ENCODE measurements at places on chromosomes 5 and 9. TPM values are rescaled to one million over a fixed set of nuclear protein-coding genes. Genes with fewer than 3 reads are reported as not detected.

SHROOM1 gene
- total RNA-seq, result 5.0 TPM

NKD2 gene
- 0.48 TPM for total RNA-seq

PDE4D gene
- total RNA-seq, result 14.2 TPM

PCDHGA8 gene
- total RNA-seq, result 1.2 TPM

INSL6 gene
- total RNA-seq, result not detected

MCCC2 gene
- total RNA-seq, result 30.2 TPM

GRCh38 chr5:135444360-135444759, 2.8 kb downstream of the DCANP1 start:
- no peak for DNase-seq

GRCh38 chr9:78001946-78002731, 29.5 kb downstream of the GNAQ start:
- DNase-seq, result peak; percentile 60

- no peak for DNase-seq
These were observed 319.1 kb upstream of the PIK3R1 start for GRCh38 chr5:67896311-67896929.

- no peak for DNase-seq
These were observed 1.3 kb upstream of the TBC1D2 start for GRCh38 chr9:98256756-98257155.

DNA sequence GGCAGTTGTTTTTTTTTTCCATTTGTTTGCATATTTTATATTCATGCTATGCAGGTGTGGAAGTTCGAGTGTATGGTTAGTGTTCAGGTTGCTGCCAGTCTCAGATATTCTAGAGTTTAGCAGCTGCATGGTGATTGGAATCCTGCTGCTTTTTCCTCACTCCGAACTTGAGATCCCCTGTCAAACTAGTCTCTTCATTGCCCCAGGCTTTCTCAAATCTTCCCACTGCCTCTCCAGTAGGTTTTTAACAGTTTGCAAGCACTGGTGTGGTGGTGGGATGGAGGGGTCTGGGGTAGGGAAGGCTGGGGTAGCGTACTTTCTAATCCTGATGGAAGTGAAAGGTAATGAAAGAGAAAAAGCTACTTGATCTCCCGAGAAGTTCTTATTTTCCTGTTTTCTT, 112.9 kb downstream of the CHSY3 start:
- no peak for DNase-seq

DNA sequence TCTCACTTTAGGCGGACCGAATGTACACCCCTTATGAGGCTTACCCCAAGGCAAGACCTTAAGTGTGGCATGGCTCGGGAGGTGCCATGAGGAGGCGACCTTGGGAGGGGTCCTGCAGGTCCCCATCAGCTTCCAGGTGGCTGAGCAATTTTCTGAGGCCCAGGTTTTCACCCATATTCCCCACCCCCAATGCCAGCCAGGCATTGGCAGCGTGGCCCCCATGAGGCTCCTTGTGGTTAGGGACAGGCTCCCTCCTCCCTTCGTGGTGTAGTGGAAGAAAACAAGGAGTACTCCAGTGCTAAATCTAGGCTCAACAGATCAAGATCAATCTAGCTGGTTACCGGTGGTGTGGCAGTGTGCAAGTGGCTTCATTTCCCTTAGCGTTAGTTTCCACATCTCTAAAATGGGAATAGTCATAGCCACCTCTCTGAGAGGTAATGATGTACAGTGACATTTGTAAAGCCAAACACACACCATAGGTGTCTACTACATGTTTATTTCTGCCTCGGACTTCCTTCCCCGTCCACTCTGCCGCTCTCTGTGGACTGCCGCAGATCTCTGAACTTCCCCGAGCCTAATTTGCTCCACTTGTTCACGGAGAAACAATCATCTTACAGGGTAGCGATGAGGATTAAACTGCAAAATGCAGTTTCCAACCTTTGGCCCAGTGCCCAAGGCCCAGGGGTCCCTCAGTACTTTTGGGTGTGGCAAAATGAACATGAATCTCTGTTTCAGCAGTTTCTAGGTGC, 8.4 kb downstream of the LHX2 start:
- no peak for DNase-seq

DNA sequence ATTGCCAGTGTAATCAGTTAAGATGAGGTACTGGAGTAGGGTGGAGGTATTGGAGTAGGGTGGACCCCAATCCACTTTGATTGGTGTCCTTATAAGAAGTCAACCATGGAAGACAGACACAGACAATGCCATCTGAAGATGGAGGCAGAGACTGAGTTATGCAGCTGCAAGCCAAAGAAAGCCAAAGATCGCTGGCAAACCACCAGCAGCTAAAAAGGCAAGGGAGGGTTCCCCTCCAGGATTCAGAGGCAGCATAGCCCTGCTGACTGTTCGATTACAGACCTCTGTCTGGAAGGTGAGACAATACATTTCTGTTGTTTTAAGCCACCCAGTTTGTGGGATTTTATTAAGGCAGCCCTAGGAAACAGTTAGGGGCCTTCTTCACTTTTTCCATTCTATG, 30.5 kb upstream of the CKMT2 start:
- no peak for DNase-seq

DNA sequence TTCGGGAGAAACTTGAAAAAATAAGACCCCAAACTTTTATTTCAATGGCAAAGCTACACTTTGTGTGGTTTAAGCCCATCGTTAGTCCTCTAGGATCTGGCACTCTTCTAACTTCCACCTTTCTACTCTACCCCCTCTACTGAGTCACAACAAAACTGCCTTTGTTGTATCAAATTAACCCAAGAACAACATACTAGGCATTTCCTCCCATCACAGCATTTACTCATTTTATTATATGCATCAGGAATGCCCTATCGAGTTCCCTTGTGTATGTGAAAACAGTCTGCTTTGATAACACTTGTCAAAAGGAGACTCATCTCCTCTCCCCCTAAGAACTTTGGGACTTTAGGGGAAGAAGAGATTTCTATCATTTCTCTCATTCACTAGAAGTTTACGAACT, 158.9 kb upstream of the FREM1 start:
- DNase-seq, result no peak

- peak; percentile 52 for DNase-seq
These were observed 61.1 kb downstream of the DPYSL3 start for GRCh38 chr5:147448766-147449165.

All from astrocyte (in vitro differentiated cells and primary cell).